ENCODE measurements at places on chromosomes 6 and 20.

GRCh38 chr20:58883241-58883691 is 30.8 kb downstream of the GNAS start:
- DNase-seq = no peak

DNA sequence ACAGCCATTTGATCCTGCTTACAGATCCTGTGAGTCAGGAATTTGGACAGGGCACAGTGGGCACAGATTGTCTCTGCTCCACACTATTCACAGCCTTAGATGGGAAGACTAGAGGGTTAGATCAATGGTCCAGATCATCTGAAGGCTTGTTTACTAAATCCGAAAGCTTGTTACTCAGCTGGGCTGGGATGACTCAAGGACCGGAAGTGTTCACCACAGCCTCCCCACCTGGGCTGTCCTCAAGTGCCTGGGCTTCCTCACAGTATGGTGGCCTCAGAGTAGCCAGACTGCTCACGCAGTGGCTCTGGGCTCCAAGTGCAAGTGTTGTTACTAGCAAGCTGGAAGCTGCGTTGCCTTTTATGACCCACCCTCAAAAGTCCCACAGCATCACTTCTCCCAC is 75.4 kb upstream of the INSM1 start:
- DNase-seq = no peak

DNA sequence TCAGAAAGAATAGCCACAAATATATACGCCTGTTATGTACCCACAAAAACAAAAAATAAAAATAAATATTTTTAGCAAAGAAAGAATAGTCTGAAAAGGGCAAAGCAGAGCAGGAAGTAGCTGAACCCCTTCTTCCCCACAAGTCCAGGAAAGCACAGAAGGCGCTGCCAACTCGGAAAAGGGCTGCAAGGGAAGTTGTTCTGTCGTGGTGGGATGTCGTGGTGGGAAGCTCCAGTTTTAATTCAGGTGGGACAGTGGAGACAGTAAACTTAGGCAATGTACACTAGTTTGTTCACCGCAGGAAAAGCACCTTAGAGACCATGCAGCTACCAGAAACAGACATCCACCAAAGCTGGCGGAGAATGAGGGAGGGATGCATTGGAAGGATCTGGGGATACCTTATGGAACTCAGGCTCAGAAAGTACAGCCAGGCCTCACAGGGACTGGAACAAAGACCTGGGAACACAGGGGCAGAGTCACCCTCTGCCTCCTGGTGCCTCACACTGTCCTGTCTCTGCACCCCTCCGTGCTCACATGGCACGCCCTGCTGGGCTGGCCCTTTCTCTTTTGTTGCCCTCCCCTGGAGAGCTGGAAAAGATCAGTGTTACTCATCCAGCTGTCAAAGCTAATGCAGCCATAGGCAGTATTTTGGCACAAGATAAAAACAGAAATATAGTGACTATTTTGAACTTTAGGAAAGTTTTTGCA is 3.3 kb upstream of the APMAP start:
- no peak for DNase-seq

GRCh38 chr20:52975029-52975732 is 3.0 kb downstream of the TSHZ2 start:
- DNase-seq = no peak

GRCh38 chr6:150377211-150377781 is 8.5 kb downstream of the IYD start:
- no peak for DNase-seq

DNA sequence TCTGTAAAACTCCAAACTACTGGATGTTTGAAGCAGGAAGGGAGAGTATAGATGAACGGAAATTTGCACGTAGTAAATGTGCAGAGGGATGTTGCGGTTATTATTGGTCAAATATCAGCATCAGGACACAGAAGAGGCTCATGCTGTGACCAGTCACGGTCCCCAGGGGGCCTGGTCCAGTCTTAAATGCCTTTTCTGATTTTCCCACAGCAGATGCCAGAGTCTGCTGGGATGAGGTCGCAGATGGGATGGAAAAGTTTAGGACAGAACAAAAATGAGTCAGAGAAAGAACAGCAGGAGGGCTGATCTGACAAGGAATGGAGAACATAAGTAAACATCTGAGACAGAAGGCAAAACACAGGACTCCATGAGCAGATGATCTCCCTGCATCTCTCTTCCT is 11.7 kb upstream of the SIRPG start:
- no peak for DNase-seq

GRCh38 chr6:4667591-4667990 is 108.6 kb upstream of the CDYL start:
- no peak for DNase-seq

Data from activated T-helper 1 cell treated with Interleukin-2 at 50 U/mL for 16 hours (primary cell).